Activated CD4-positive, alpha-beta T cell treated with anti-CD3 and anti-CD28 coated beads, Interleukin-2, amount 50 U/mL, for 24 hours (primary cell): ENCODE measurements at places on chromosomes 6 and 20.

DNA sequence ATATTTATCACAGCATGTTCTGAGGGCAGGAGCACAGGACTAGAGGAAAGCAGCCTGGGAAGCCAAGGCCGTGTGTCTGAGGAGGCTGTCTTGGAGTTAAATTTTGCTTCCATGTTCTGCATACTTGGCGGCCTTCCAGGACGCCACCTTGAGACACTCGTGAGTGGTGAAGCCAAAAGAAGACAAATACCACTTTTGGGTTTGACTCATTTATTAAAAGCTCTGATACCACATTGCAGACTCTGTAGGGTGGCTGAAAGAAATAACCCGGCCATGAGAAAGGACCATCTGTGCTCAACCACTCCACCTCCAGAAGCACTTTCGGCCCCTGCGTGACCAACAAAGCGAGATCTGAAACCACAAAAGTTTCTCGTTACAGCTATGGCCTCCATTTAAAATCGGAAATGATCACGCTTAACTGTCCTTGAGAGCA lies 120.0 kb downstream of the TMEM242 start:
- no peak for DNase-seq

DNA sequence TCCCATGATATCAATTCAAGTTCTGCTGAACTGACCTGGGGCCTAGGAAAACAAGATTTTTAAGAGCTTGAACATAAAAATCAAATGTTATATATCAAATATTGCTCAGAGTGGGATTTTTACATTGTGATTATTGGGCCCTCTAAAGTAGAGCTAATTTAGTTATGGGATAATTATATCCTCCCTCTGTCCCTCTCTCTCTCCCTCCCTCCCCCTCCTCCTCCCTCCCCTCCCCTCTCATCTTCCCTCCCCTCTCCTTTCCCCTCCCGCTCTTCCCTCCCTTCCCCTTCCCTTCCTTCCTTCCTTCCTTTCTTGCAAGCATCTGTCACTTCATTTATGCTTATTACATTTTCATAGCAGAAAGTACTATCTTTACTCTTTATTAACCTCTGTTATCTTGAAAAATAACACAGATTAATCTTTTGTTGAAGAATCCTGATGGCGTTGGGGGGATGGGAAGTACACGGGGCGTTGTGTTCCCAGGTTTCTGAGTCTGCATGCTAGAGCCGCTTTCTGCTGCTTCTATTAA lies 32.8 kb downstream of the KIF25 start:
- no peak for DNase-seq

- DNase-seq: no peak
These were observed 38.4 kb downstream of the KIF3B start for GRCh38 chr20:32315891-32316290.

GRCh38 chr20:10788055-10788454 lies 114.3 kb upstream of the JAG1 start:
- DNase-seq: no peak

GRCh38 chr20:40948465-40949267 lies 80.0 kb upstream of the TOP1 start:
- DNase-seq: no peak

DNA sequence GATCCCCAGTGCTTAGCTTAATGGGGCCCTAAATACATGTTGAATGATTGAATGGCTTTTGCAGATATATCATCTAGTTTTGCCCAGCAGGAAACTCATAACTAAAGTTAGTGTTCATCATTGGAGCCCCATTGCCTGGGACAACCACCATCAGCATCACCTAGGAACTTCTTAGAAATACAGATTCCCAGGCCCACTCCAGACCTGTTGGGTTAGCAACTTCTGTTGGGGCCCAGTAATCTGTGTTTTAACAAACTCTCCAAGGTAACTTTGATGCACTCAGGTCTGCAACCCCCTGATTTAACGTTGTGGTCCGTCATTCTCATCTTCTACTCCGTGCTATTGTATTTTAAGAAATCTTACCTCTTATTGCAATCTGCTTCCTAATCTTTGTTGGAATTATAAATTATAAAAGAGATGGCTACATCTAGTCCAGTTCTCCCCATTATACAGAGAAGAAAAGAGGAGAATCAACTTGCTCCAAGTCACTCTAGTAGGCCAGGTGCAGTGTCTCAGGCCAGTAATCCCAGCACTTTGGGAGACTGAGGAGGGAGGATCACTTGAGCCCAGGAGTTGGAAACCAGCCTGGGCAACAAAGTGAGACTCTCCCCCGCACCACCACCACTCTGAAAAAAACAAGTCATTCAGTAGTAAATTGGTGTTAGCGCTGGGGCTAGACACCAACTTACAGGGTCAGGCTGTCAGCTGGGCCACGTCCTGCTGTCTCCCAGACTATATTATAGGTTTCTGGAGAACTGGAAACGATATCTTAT lies 13.7 kb downstream of the FOXP4 start:
- DNase-seq: no peak

- no peak for DNase-seq
These were observed 18.7 kb upstream of the YWHAB start for GRCh38 chr20:44866703-44867335.

DNA sequence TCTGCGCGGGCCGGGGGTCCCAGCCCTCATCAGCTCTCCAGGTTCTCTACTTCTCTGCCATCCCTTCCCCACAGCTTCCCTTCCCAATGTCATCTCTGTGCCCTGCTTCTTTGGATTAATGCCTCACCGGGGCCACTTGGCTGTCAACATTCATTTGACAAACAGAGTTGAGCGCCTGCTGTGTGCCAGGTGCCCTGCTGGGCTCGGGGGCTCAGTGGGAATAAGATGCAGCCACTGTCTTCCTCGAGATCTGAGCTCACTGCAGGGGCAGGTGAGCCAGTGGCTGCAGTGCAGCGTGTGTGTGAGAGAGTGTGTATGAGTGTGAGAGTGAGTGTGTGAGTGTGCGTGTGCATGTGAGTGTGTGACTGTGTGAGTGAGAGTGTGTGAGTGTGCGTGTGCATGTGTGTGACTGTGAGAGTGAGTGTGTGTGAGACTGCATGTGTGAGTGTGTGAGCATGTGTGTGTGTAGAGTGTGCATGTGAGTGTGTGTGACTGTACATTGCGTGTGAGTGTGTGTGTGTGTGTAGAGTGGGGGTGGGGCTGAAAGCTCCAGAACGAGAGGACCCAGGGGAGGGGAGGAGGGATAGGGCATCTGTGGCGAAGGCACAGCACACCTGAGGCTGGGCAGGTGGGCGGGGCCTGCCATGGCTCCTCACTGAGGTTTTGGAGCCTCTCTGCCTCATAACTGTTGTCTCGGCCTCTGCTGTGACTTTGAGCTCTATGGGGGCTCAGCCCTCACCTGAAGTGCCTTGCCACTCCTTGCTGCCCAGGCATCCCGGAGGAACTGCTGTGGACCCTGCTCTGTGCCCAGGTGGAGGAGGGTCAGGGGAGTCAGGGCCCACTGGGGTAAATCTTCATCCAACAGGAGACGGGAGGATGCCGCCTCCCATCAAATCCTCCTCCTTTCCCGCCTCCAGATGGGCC lies 36.5 kb upstream of the PHACTR3 start:
- DNase-seq: no peak

DNA sequence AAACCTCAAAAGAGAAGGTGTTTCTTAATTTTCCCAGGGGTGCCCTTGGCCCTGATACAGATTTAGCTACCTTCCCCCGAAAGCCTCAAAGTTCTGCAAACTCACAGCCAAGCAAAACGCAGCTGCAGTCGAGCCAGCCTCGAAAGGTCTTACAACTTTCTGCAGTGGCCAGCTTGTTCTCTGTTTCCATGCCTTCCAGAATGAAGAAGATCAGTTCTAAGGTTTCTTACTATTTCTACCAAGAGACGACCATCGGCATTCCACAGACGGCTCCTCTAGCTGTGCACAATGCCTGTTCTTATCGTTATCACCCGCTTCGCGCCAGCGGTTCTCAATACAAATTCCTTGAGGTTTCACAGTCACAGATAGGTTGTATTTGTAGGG lies 28.5 kb upstream of the CCR6 start:
- no peak for DNase-seq

DNA sequence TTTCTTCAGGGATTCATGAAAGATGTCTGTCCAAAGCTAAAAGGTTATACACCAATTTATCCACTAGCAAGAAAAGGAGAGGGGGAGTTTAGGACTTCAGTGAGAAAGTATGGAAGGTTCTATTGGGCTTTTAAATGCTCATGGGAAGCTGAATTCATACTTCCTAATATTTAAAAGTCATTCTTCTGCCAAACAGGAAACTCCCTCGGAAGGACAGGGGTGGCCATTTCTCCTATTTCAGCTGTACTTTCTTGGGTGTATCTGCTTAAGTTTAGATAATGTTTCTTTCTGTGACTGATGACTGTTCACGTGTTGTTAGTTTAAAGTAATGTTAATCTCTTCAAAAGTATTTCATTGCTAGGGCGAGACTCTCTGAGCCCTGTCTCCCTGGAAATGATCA lies 80.5 kb upstream of the IFNGR1 start:
- DNase-seq: no peak

DNA sequence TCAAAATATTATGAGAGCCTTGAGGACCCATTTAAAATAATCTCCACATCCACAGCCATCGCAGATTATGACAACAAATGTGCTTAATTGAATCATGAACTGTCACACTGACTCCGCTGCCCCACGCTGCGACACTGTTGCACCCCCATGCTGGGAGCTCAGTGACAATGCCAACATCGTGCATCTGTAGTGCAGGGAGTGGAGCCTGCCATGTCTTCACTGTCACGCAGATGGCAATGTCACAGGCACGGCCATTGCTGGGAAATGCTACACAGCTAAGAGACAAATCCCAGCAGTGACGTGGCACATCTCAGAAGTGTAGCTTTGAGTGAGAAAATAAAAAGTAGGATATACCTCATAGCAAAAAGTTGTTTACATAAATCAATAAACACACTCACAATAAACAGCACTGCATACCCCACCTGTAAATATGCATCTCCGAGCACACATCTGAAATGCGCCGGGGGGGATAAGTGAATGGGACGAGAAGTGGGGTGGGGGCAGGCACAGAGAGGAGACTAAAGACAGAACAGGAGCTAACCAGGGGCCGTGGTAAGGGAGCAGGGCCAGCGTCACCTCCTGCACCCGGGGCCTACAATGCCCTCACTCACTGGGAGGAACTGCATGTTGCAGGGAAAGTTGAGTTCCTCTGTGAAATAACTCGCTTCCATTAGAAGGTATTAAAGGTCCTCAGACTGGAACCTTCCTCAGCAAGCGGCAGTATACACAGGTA lies 349.9 kb downstream of the THBS2 start:
- DNase-seq: no peak

DNA sequence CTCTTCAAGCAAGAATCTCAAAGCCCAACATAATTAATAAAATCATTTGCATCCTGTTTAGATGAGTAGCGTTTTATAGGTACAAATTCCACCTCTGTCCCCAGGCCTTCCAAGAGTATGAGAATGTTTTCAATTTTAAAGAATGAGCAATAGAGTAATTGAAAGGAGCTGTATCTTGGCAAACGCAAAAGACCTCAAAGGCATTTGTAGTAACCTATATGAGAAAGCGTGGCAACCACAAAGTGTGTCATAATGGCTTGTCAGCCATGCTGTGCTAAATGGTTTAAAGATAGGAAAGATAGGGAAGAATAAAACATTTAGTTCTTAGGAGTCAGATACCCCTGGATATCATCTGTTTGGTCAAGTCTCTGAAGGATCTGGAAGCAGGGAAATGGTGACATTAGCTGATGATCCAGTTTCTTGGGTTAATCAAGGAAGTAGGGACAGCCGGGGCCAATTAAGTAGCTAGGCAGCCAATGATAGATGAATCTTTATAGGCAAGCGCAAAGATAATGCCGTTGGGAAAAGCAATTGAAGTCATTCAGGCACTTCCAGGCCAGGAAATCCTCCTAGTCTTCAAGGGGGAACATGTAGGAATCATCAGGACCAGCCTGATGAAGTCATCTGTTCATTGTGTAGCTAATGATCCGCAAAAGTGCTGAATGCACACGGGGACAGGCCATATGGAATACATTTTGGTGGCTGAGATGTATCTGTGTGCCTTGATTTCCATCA lies 71.5 kb upstream of the ISM1 start:
- DNase-seq: no peak

DNA sequence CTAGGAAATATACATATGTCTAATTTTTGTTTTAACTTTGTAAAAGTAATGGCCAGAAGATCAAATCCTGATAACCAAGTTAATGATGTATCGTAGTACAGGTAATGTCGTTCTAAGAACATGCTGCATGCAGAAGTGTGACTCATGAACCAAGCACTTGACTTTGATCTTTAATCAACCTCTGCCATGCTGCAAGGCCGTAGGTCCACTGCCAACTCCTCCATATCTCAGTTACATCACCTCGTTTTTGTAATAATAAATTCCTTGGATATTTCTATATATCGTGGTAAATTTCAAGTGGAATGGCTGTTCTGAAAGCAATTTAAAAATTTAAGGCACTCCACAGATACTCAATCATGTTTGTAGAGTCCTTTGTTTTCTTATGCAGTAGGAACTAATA lies 771.7 kb downstream of the EPHA7 start:
- DNase-seq: no peak

DNA sequence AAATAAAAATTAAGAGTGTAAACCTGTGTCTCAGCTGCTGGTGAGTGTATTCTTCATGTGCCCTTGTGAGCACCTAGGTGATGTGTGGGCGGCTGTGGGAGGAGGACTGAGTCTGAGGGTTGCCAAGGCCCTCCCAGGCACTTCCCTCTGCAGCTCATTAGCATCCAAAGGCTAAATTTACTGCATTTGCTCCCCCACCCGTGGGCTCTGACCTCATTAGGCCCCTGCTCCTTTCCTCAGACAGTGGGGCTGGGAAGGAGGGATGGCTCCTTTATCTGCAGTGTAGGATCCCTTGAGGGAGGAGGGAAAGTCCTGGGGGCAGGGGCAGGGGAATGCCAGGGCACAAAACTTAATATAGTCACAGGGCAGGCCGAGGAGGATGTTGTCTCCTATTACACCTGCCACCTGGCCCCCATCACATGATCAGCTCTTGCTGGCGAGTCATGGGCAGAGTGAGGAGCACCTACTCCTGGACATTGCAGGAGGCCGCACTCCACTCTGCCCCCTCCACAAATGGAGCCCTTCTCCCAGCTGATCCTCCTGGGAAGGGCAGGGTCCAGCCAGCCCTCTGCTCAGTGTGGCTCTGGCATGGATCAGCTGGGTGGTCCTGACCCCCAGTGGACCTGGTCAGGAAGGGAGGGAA lies 133.2 kb downstream of the MRPL14 start:
- DNase-seq: no peak

DNA sequence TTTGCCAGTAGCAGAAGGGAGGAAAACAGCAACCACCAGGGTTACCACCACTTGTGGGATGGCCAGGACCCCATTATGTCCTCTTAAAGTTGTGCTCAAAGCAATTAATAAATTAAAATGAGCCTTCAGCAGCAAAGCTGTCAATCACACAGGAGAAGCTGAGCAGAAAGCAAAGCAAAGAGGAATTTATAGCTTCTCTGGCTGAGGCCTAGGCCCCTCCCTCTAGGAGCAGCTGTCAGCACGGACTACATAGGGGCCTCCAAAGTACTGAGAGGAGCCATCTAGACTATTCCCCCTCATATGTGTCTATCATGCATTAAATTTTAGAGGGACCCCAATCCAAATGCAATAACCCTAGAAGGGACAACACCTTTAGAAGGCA lies 6.4 kb downstream of the CCND3 start:
- DNase-seq: no peak

- DNase-seq: no peak
These were observed 307.9 kb upstream of the POU3F2 start for GRCh38 chr6:98526465-98526864.
